ENCODE measurements at places on chromosomes 16 and 17.

DNA sequence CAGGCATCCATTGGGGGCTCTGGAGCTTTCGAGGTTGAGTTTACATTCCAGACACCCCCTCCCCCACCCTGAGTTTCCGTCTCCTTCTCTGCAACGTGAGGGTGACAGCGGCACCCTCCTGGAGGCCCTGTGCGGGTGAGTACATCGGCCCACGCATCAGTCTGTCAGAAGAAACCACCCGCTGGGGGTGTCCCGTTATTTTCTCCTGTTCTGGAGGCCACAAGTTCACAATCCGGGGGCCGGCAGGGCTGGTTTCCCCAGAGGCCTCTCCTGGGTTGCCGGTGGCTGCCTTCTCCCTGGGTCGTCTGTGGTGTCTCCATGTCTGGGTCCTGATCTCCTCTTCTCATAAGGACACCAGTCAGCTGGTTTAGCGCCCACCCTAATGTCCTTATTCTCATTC, 35.7 kb downstream of the GSE1 start:
- DNase-seq: no peak

- DNase-seq: peak; percentile 97
These were observed at the start of gene CLUH for GRCh38 chr17:2711608-2712299. CLUH (minus strand) TSS chr17:2711764; CDS start chr17:2711661, 103 bp downstream.

GRCh38 chr17:63356337-63356757, 89.8 kb downstream of the CYB561 start:
- peak; percentile 90 for DNase-seq

DNA sequence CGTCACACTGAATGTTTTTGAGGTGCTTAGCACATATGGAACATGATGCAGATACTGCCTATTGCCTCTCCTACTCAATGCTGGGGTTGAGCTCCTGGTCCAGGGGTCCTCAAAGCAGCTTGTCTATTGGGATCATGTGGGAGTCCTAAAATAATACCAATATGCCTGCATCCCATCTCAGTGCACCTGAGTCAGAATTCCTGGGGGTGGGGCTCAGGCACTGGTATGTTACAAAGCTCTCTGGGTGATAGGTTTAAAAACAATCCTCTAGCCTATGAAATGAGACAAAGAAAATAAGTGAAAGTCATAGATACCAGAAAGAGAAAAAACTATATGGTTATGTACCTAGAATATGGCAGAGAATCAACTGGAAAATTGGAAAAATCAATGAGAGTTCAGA, 156.6 kb upstream of the NLRP1 start:
- no peak for DNase-seq

- no peak for DNase-seq
These were observed 96.7 kb upstream of the XYLT1 start for GRCh38 chr16:17567455-17567854.

DNA sequence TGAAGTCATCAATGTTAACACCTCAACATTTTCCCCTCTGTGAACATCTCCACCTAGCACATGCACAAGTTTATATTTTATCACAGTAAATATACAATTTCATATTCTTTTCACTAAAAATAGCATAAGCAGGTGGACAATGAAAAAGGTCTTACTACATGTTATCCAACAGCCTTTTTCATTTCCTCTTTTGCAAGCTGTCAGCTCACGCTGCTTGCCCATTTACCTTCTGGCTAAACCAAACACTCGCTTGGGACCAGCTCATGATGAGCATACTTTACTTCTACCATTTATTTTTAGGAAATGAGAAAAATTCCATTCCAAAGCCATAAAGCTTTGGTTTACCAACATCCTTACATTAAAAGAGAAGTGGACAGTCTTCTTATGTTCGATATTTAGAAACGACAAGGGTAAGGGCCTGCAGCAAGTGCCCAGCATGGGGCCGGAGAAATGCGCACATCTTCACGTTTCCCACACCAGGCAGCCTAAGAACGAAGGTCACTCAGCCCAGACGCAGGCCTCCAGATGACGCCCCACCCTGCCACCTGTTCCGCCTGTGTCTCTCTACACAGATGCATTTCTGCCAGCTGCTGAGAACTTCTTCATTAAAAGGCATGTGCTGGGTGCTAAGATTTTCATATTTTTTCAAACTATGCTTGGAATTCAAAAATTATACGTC, 13.9 kb downstream of the SNN start:
- DNase-seq: no peak

GRCh38 chr17:76727745-76728456, 1.3 kb downstream of the METTL23 start:
- peak; percentile 21 for DNase-seq

- DNase-seq: no peak
These were observed 156.8 kb upstream of the CHMP6 start for GRCh38 chr17:80834893-80835275.

GRCh38 chr17:45824475-45824874, 20.2 kb upstream of the SPPL2C start:
- DNase-seq: no peak

GRCh38 chr16:6229186-6229585, 1103.5 kb upstream of the RBFOX1 start:
- DNase-seq: no peak

DNA sequence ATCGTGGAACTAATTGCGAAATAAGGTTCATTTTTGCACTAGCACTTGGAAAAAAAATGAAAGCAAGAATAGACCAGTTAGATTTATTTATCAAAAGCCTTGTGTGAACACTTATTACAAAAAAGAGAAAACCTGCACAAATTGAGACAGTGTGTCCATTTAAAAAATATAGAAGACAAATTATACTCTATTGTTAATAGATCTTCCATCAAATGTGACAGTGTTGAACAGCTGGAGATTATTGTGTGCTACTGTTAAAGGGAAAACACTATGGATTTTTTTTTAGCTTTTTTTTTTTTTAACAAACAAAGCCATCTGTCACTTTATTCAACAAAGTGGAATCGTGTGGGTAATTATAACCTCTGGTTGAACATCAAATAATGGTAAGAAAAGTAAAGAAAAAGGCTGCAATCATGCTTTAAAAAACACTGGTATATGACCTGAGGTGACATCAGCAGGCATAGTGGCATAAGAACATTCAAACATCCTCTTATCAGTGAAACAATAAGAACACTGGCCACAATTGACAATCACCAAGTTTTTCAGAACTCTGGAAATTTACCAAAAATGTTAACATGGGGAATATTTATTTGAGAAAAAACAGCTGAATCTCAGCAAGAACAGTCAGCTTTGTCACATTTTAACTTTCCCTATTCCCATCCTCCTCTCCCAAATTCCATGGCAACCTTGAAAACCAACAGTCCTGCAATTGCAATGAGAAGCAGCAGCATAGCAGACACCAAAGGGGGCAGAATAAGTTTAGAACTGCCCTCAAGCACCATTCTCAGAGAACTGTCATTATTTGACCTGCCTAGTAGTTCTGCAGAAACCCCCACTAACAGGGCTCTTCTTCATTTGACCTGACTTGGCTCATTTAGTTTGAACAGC, 442.3 kb upstream of the MON1B start:
- DNase-seq: no peak
